ENCODE measurements at places on chromosomes 7 and 10.

DNA sequence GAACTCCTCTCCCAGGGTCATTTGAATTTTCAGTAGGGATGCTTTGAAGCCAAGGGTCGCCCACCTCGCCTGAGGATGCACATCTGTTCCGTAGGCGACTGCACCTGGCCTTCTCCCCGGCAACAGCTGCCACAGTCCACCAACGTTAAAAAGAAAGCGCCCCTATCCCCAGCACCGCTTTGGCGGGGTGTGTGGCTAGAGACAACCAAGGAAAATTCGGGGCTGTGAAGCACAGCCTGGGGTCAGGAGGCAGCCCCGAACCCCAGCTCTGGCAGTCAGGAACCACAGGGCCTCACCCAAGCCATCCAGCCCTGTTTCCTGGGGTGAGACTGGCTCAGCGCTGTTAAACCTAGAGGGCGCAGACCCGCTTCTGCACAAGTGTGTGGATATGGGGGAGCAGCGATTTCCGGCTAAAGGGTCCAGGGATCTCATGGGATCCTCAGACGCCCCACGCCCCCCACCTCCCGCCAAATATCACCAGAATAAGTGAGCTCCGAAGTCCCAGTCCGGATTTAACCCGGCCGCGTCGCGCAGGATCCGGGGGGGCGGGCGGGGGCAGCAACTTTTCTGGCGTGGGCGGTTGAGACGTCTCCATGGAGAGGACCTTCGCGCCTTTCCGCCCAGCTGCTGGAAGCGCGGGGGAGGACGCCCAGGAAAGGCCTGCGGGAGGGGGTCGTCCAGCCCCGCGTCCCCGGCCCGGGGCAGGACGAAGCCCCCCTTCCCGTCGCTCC, 822 bp downstream of the ZC3HAV1L start:
- peak; percentile 21 for DNase-seq

GRCh38 chr10:14527134-14527844, 196.6 kb upstream of the FRMD4A start:
- DNase-seq, result no peak

DNA sequence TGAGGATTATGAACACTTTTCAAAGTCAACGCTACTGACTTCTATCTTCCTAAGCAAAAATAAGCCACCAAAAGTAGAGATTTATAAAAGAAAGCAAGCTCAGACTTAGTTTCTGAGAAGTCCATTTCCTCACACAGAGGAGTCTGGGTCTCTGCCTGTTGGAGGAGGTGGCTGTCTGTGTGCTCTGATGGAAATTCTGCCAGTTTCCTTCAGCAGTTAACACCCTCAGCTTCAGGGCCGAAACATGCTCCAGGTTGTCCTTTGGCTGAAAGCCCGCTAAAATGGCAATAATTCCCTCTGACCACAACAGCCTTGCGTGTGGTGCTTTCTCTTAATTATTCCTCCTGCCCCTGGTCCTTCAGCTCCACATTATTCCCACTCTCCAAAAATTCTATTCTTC, 127.8 kb upstream of the LAMB4 start:
- no peak for DNase-seq

- no peak for DNase-seq
These were observed 70.5 kb downstream of the SFMBT2 start for GRCh38 chr10:7340179-7340874.

DNA sequence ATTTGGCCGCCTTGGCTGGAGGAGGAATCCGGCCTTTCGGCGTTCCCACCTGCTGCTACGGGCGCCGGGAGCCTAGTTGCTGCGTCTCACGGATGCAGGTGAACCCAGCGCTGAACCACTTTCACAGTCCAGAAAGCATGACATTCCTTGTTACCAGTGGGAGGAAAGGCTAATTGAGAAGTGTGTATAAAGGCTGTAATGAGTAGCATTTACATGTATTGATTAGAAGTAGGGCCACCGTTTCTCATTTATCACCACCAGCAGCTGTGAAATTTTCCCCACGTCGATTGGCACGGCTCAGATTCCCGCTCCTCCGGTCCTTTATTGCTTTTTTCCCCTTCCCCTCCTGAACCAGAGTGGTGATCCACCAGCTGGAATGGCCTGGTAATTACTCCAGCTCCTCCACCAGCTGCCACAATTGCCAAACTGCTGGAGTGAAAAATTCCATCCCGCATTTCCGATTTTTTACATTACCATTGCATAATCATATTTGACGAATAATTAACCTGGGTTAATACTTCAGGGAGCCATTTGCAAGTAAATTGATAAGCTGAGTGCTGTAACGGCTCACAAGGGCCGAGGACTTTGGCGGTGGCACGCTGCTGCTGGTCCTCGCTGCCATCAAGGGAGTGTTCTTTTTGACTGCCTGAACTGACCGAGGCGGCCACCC, 153.3 kb downstream of the POU6F2 start:
- no peak for DNase-seq

DNA sequence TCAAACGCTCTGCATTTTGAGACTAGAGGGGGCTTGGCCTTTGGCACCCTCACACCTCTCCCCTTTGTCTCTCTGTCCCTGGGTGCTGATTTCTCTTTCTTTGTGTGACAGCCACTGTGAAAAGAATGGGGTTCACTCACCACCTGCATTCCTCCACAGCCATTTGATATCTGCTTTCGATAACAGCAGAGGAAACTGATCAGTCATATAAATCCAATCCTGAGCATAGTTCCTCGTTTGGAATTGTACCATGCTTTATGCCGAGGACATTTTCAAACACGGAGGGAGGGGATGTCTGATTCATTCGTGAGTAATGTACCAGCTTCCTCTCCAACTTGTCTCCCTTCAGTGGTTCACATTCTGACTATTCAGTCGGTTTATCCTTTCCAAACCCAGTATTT, 15.8 kb downstream of the MET start:
- peak; percentile 22 for DNase-seq

- DNase-seq, result no peak
These were observed 8.4 kb downstream of the RALA start for GRCh38 chr7:39631736-39632308.

DNA sequence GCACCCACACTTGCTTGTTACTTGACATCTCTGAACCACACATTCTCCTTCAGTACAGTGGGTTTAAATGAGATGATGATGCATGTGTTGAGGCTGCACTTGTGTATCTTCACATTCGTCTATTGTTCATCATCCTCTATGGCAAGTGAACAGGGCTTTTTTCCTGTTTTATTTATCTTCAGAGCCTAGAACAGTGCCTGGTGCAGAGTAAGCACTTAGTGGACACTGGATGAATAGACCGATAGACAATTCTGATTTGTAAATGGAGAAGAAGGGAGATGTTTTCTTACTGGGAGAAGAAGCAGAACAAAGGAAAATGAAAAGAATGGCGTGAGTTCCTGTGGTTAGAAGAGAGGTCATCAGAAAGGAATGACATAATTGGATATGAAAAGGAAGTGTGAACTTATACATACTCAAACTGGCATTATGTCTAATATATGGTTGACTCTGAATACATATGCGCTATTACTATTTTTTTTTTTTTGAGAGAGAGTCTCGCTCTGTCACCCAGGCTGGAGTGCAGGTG, 99.7 kb downstream of the AVL9 start:
- DNase-seq, result no peak

DNA sequence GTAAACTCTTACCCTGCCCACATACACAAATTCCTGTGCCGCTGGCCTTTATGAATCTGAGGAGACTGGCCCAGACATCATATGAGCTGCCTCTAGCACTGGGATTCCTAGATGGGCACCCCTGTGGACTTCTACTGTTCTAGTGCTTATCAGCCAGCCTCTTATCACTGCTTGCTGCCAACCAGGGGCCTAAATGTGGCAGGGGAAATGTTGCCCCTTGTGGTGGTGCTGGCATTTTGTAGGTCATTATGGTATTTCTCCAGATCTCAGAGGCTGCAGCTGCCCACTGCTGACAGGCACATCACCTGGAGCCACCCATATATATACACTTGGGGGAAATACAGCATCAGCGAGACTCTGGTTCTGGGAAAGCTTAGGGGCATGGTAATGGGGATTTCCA, 5.4 kb downstream of the SFR1 start:
- no peak for DNase-seq

GRCh38 chr10:123158682-123159081, 4.5 kb downstream of the BUB3 start:
- DNase-seq, result no peak

All from CD4-positive, alpha-beta T cell (primary cell).